KG1 (cell line): ENCODE measurements at places on chromosomes 13 and 19.

DNA sequence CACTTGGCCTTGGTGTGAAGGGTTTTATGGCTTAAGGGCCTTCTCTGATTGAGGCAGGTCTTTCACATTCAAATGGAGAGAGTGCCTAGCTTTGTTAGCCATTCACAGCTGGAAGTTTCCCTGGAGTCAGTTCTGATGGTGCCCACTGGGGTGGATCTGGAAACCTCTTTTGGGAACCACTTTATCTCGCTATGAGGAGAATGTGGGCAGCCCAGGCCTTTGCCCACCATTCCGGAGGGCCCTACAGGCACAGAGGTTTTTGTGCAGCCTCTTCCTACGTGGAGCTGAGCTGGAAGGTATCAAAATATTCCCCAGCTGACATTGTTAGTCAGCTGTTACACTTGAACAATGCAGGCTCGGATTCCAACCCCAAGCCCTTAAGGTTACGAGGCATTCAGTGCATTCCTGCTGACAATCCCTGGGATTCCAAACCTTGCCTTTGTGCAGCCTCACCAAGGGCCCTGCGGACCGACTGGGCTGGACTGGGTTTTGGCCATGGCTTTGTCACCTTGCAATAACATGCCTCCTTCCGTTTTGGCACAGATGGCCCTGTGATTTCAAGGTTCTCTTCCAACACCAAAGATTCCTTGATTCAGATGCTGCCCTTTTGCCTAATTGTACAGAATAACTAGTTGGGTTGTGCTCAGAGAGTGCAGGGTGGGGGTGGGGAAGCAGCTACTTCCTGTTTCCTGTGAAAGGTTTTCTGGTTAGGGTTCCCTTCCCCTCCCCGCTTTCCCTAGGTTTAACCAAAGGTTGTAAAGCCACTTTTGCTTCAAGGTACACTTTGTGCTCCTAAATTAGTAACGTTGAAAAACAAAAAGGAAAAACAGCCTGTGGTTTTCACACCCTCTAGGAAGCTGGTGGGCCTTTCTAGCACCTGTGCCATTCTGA is 27.0 kb downstream of the SAE1 start:
- peak; percentile 56 for DNase-seq

DNA sequence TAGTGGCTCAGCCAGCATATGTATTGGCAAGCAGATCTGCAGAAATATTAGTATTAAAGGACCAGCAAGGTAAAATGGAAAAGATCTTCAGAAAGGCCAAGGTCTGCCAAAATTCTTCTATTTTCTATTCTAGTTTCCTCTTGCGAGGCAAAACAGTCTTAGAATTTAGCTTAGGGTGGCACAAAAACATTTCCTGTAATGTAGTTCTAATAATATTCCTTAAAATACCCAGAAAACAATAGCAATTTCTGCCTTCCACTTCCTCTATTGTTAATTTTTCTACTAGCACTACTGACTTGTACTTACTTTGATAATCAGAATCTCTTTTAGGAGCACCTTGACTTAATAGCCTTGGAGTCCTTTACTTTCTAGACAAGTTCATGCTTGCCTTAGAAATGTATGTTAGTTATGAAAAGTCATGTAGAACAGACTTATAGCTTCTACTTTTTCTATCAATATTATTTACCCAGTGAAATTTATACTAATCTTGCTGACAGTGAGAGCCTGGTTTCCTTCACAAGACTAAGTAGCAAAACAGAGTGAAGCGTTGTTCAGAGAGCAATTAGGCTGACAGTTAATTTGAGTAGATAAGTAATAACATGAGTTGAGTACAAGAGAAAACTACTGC is 23.9 kb upstream of the LPAR6 start:
- no peak for DNase-seq

GRCh38 chr19:13884726-13885591 is 8.0 kb downstream of the NANOS3 start:
- no peak for DNase-seq

- DNase-seq = no peak
Observed at GRCh38 chr13:105579821-105580710, 955.4 kb downstream of the EFNB2 start.

GRCh38 chr13:79973533-79973963 is 367.4 kb downstream of the SPRY2 start:
- no peak for DNase-seq

GRCh38 chr13:44120043-44120442 is 240.3 kb downstream of the LACC1 start:
- no peak for DNase-seq

- no peak for DNase-seq
Observed at GRCh38 chr13:74929436-74929835, 552.5 kb downstream of the TBC1D4 start.

DNA sequence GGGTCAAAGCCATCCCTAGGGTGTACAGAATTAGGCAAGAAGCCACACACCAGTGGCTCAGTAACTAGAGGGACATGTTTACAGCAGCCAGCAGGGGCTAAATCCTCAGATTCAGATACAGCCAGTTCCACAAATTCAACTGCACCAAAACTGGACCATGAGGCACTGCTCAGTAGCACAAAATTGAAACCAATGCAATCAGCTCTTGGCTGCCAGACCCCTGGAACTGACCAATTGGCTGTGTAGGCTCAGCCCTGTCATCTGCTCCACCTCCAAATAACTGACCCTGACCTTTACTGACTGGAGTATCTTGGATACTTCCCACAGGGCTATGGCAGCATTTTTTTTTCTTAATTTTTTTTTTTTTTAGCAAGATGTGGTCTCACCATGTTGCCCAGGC is 226.5 kb downstream of the FOXO1 start:
- DNase-seq = no peak

DNA sequence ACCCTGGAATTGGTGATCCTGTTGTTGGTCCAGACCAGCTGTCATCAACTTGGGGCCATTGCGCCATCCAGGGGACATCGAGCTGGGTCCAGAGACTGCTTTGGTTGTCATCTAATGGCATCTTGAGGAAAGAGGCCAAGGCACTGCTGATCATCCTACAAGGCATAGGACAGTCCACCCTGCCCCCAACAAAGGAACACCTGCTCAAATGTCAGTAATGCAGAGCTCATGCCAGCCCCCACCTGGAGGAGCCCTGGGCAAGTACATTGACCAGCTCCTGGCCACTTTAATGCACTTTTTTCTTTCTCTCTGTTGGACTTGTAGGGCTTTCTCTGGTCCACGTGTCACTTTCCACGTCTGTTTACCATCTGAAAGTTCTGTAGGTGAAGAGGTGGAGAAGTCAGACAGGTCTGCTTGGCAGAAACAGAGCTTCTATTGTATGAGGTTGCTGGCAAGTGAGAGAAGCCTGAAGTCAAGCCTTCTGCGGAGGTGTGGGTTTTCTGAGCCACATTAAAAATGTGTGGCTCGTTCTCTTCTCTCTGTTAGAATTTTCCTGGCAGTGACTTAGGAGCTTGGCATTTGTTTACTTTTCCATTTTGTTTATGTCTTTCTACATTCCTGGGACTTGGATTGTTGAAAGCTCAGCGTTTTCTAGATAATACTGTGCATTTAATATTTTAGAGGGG is 124.0 kb upstream of the RNF113B start:
- no peak for DNase-seq

GRCh38 chr19:44807652-44808462 is 1.0 kb upstream of the BCAM start:
- no peak for DNase-seq

DNA sequence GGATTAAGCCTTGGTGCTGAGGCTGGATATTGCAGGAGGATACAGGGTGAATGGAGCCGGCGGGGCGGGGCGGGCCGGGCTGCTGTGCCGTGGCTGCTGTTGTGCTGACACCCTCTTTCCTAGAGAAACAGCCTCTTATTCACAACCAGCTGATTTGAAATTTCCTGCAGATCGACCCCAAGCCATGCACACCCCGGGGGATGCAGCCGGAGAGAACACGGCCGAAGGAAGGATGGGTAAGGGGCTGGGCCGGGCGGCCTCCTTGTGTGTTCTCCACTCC is 11.1 kb downstream of the DAZAP1 start:
- no peak for DNase-seq

DNA sequence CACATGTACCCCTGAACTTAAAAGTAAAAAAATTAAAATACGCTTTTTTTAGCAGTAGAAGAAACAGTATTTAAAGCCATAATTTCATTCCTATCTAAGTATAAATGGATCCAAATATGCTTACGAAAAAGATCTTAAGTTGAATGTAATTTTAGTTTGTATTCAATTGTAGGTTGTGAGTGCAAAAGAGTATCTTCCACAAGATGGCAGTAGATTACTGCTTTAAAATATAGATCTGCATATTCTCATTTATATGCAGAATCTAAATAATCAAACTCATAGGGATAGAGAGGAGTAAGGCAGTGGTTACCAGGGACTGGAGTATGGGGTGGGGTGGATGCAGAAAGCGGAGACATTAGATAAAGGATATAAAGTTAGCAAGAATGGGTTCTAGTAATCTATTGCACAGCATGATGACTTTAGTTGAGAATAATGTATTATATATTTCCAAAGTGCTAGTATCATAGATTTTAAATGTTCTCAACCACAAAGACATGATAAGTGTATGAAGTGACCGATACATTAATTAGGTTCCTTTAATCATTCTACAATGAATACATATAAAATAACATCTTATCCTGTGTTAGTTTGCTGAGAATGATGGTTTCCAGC is 14.2 kb downstream of the OR7A17 start:
- DNase-seq = peak; percentile 21

GRCh38 chr19:8144273-8144995 is 5.0 kb downstream of the FBN3 start:
- DNase-seq = no peak

GRCh38 chr13:109647053-109647452 is 139.3 kb downstream of the IRS2 start:
- no peak for DNase-seq

DNA sequence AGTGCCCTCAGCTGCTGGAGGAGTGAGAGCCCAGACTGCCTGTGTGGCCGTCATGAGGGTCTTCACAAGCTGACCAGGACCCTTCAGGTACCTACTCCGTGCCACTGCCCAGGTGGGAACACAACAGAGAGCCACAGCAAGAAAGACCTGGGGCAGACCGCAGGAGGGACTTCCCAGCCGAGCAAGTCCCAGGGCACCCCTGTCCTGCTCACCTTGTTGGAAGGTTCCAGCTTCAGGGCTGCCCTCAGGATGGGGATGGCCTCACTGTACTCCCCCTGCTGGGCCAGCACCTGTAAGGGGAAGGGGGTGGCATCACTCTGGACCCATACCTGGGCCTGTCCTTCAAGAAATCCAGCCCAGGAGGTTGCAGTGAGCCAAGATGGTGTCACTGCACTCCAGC is 10.3 kb downstream of the FKBP8 start:
- no peak for DNase-seq

DNA sequence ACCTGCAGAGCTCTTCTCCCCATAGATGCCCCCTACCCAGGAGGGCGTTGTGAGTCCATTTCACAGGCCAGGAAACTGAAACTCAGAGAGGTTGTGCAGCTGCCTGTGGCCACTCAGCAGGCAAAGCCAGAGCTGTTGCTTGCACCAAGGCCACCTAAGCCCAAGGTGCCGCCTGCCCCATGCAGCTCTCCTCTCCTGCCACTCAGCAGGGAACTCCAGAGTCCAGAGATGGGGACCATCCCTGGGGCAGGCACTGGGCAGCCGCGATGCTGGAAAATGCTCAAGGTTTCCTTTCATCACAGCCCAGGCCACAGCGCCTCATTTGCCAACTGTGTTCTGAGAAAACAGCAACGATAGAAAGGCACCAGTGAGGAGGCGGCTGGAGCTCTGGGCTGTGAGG is 41.0 kb upstream of the PEPD start:
- no peak for DNase-seq

- DNase-seq = no peak
Observed at GRCh38 chr19:42052241-42052863, 17.7 kb downstream of the GRIK5 start.

- DNase-seq = no peak
Observed at GRCh38 chr13:39374741-39375189, 228.2 kb downstream of the LHFPL6 start.

DNA sequence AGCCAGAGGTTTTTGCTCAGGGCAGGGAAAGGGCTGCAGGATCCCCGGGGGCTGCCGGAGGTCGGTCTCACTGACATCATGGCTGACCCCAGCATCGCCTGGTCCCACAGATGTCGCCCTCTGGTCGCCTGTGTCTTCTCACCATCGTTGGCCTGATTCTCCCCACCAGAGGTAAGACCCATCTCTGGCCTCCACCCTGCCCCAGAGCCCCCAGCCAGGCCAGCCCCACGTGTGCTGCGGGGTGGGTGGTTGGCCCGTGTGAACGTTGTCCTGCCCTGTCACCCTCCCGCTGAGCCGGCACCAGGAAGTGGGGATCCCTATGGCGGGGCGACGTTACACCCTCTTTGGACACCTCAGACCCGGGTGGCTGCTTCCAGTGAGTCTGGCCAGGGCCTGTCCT is 906 bp downstream of the FXYD5 start:
- DNase-seq = no peak

DNA sequence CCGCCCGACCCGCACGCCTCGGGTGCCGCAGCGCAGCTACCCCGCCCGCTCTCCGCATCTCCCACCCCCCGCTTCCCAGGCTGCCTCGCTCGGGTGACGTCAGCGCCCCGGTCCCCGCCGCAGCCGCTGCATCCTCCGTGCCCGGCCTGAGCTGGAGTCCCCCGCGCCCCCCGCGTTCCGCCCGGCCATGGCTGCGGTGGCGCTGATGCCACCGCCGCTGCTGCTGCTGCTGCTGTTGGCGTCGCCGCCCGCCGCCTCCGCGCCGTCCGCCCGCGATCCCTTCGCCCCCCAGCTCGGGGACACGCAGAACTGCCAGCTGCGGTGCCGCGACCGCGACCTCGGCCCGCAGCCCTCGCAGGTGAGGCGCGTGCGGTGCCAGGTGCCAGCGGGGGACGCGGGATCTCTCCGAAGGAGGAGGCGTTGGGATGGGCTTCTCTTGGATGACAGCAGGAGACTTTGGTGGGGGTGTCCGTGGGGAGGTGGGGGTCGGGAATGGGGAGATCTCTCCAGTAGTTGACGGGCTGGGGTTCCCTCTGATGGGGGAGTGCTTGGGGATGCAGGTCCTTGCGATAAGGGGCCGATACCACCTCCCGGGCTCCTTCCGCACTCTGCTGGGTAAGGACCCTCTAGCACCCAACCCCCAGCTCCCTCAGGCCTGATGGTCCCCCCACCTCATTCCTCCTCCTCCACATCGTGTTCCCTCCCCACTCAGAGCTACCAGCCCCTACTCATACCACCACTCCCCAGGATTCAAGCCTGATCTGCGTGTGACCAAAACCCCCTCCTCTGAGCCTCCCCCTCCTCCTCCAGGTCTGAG is at the start of gene TMEM59L:
TSS of gene TMEM59L (plus strand) at position 99 of the 817 bp plus-strand sequence. CDS start at position 188, 89 bp downstream.
- DNase-seq = no peak

GRCh38 chr19:18586306-18586705 is 2.3 kb upstream of the REX1BD start:
- DNase-seq = no peak

DNA sequence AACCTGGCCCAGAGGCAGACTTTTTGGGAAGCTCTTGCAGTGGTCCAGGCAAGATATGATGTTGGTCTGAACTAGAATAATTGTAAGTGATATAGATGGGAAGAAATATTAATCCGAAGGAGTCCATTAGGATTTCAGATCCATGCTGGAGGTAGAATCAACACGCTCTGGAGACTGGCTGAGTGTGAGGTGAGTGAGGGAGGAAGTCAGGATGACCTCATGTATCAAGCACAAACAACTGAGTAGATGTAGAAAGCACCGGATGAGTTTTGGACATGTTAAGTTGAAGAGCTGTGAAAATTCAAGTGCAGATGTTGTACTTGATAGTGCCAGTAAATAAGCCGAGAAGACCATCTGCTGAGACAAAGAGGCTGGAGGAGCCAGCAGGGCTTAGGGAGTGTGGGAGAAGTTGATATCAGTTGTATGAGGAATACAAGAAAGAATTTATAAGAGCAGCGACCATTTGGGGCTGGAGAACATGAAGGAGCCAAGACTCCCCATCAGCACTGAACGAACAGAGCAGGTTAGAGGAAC is 5.3 kb upstream of the CNMD start:
- no peak for DNase-seq
